Hindlimb muscle (tissue), 1 donor: ENCODE measurements at places on chromosomes 16 and 17. TPM values are rescaled to one million over a fixed set of nuclear protein-coding genes. Genes with fewer than 3 reads are reported as not detected.

DNA sequence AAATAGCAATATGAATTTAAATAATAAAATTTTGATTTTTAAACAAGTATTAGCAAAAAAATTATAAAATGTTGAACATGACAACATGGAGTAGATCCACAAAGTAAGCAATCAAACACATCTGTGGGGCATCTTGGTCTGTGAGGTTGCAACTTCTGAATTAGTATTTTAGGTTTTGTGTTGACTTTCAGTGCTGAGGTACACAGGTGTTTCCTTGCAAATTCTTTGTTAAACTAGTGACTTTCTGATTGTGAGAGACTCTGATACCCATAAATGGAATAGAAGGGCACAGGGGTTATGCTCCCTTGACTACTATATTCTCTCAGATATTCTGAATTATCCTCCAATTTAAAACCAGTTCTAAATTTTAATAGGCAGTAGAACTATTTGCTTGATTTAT, 841.7 kb downstream of the CDH8 start:
- no peak for DNase-seq

DNA sequence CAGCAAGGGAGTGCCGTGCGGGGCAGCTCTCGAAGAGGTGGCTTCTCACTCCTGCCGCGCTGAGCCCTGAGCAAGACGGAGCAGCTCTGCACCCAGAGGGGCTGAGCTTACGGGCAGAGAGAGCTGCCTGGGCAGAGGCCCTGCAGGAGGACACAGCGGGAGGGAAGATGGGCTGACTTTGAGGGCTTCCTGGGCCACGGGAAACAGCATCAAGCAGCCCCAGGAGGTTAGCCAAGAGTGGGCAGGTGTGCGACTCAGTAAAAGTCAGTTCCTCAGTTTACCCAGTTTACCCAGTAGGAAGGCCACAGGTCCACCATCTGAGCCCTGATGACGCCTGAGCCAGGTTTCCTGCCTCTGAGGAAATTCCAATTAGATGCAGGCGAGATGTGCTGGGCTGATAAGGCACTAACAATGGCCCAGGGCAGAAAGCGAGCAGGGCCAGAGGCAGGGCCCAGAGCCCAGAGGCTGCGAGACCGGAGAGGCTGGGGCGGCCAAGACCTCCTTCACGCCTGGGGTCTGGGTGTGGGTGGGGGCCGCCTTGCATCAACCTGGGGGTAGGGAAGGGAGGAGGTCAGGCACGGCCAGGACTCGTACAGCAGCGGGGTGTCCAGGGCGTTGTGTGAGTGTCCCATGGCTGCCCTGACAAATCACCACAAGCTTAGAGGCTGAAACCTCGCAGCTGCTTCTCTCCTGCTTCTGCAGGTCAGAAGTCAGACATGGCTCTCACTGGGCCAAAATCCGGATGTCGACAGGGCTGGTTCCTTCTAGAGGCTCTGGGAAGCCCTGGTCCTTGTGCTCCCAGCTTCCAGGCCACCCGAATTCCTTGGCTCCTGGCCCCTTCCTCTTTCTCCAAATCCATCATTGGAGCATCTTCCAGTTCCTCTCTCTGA, 32.0 kb upstream of the CIBAR2 start:
- no peak for DNase-seq

DNA sequence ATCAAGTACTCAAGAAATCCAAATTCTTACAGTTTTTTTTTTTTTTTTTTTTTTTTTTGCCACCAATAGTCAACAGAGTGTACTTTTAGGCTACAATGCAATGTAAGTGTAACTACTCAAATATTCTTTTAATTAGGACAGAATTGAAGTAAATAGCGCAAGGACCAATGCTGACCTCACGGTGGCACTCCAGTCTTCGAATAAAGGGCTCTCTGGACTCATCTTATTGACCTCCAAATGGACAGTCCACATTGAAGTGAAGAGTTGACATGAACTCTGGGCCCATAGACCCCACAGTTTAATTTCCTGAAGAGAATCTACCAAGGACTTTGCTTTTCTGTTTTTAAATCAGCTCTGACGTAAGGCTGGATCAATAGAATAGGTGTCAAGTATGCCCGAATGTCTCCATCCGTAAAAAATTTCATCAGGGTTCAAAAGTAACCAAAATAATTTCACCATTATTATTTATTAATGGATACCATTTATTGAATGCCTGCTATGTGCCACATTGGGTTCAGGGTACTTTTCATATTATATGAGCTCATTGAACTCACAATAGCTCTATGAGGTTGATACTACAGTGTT, 7.3 kb upstream of the DDX52 start:
- DNase-seq: no peak

EVPLL gene
- not detected for polyA plus RNA-seq

DNA sequence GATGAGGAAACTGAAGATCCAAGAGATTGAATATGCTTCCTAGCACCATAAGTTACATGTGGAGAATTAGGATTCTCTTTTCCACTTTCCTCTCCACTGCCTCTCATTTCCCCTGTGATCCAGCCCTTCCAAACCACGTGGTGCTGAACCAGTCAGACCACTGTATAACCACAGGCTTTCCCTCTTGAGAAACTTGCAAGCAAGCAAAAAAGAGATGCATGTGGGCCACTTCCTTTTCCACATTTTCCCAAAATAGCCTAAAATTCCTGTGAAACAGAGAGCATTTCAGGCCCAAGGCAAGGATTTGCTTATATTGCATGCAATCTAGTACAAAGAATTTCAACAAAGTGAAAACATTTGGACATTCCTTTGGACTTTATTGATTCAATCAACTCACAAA, 59.3 kb upstream of the KSR1 start:
- DNase-seq: no peak

CD300LF gene
- polyA plus RNA-seq: 0.18 TPM

DNA sequence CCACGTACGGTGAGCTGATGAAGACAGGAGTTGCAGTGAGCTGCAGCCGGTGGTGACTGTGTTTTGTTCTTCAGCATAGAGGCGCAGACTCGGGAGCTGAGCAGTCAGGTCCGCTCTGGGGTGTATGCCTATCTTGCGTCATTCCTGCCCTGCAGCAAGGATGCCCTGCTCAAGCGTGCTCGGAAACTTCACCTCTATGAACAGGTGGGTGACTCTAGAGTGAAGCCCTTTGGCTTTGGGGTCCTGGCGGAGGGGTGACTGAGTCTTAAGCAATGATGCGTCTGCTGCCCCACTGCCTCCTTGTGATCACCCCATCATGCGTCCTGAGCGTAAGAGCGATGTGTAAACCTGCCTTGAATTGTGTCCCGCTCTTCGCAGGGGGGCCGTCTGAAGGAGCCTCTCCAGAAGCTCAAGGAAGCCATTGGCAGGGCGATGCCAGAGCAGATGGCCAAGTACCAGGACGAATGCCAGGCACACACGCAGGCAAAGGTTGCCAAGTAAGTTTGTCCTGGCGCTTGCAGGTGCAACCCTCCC, 22.9 kb downstream of the UBN1 start:
- DNase-seq: no peak

DNA sequence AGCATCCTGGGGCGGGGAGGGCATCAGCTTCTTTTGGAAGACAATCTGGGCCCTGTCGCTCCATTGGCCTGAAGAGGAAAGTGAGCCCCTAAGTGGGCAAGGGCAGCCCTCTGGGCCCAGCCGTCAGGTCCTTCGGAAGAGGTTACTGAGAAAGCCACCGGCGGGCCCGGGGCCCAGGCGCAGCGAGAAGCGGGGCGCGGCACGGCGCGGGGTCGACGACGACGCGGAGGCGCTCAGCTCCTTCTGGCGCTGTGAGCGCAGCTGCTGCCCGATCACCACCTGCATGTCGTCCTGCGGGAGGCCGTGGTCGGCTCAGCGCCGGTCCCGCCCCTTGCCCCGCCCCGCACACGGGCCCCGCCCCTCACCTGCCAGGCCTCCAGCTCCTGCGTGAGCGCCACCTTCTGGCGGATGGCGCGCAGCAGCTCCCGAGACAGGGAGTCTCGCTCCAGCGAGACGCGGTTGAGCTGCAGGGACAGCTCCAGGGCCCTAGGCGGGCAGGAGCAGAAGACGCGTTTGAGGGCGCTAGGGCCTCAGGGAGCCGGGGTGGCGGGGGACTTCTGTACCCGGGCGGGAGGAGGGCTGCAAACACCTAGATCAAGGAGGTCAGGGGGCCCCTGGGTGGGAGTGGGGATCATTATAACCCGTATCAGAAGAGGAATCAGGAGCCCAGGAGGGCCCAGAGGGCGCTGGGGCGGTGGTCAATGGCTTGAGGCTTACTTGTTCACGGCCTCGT, 4.3 kb downstream of the THOC6 start:
- peak; percentile 71 for DNase-seq

SMG6 gene
- 21.0 TPM for polyA plus RNA-seq

DNA sequence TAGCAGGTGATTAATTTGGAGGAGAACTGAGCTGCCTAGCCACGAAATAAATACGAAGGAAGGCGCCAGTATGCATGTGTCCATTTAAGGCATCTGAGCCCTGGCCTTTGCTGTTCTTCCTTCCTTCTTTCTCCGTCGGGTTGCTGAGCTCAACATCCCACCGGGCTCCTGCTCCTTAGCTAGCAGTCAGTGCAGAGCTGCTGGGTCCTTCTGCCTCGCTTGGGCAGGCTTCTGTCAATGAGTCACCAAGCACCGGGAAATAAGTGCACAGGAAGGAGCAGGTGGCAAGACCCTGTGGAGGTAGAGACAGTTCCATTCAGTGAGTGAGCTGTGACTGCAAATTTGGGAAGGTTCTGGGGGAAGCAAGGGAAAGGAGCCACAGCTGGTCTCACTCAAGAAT, 120.7 kb downstream of the CCDC182 start:
- DNase-seq: no peak

GINS2 gene
- 6.5 TPM for polyA plus RNA-seq

- peak; percentile 2 for DNase-seq
These were observed 53.4 kb downstream of the BRIP1 start for GRCh38 chr17:61809816-61810392.

GRCh38 chr17:41652461-41652970, 28.1 kb upstream of the KRT17 start:
- no peak for DNase-seq

DNA sequence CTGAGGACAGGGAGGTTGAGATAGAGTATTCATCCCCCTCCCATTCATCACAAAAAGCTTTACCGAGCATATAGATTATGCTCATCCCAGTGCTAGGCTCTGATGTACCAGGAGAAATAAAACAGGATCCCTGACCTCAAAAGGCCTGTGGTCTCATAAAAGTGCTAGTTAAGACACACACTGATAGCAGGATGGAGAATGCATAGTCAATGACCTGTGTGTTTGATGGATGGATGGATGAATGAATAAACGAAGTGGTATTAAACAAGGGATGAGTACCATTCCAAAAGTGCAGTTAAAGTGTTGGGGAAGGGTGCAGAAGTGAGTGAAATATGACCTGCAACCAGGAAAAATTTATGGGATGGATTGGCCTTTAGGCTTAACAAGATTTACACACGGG, 133.9 kb upstream of the NUDT7 start:
- no peak for DNase-seq

- no peak for DNase-seq
These were observed 498 bp upstream of the PLEKHG4 start for GRCh38 chr16:67278773-67279295.
